Stimulated activated CD8-positive, alpha-beta memory T cell treated with anti-CD3 and anti-CD28 coated beads, Interleukin-15, amount 100 ng/mL, for 24 hours (primary cell): ENCODE measurements at places on chromosomes 2 and 18.

DNA sequence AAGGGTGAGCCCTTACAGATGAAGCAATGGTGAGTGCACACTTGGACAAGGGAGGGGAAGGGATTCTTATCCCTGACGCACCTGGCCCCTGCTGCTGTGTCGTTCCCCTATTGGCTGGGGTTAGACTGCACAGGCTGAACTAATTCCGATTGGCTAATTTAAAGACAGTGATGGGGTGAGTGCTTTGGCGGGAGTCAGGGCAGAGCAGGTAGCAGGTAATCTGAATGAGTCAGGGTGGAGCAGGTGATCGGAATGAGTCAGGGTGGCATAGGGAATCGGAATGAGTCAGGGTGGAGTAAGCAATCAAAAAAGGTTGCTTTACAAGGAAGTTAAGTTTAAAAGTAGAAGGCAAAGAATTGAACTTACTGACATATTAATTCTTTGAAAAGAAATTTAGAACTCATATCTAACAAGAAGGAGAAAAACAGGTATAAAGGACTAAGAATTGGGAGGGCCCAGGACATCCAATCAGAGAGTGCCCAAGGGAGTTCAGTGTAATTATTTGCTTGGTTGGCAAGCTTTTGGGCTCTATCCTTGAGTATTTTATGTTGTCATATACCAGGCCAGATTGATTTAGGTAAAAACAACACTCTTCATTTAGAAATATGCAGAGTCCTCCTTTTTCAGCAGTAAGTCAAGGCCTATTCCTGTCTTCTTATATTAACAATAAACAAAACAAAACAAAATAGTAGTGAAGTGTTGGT, 52.3 kb upstream of the RALBP1 start:
- no peak for DNase-seq

DNA sequence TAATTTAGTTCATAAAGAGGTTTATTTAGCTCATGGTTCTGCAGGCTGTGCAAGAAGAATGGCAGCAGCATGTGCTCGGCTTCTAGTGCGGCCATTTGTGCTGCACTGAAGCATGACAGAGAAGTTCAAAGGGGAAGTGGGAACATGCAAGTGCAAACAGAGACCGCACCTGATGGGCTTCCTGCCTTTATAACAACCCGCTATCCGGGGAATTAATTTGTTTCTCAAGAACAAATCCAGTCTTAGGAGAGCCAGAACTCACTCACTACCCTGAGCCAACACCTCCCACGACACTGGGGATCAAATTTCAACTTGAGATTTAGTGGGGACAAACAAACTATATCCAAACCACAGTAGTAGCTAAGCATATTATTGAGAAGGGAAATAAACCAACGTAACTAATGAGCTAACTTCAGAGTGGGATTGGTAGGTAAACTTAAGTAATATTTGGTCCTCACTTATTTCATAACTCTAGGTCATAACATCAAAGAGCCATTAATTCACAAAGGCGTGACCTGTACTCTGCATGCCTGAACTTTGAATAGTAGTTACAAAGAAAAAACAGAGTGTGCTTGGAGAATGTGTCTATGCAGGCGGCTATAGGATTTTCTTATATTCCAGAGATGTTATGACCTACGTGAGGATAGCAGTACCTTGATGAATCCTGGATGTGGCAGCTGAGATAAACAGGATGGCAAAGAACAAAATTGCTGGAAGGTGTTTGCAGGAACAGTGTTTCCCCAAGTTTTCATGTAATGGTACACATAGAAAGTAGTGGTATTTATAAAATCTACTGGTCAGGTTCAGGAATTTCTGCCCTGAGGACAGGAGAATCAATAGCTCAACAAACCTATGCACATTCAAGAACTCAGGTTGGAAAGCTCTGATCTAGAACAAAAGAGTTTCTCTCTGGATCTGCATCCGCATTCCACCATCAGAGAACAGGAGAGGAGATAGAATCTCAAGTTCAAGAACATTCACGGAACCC, 845.9 kb upstream of the ID2 start:
- no peak for DNase-seq

GRCh38 chr2:187115627-187116026, 266.7 kb upstream of the ZSWIM2 start:
- DNase-seq: no peak

DNA sequence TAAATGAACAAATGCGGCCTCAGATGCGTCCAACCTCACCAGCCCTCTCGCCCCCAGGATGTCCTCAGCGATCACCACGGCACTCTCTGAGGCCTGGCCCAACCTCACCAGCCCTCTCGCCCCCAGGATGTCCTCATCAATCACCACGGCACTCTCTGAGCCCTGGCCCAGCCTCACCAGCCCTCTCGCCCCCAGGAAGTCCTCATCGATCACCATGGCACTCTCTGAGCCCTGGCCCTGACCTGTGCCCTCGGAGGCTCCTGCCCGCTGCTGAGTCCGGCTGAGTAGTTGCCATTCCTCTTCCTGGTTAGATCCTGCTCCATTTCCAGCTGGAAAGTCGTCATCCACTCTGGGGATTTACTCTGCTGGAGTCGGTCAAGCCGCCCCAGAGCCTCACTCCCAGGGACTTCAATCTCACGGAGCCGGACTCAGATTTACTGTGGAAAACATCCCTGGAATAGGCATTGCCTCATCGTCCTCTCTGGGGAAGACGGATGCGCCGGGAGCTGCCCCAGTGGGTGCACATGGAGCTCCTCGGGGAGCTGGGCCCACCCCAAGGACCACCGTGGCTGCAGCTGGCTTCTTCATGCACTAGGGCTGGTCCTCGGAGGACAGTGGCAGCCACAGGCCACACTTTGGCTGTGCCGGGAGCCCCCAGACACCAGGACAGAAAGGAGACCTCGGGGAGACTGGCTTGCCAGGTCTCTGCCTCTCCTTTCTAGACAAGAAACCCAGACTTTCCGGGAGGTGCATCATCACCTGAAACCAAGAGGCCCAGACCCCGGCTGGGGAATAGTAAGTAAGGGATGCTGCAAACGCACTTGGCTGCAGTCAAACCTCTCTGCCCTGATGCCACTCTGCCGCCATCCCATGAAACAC, 230.6 kb downstream of the EIPR1 start:
- DNase-seq: no peak

DNA sequence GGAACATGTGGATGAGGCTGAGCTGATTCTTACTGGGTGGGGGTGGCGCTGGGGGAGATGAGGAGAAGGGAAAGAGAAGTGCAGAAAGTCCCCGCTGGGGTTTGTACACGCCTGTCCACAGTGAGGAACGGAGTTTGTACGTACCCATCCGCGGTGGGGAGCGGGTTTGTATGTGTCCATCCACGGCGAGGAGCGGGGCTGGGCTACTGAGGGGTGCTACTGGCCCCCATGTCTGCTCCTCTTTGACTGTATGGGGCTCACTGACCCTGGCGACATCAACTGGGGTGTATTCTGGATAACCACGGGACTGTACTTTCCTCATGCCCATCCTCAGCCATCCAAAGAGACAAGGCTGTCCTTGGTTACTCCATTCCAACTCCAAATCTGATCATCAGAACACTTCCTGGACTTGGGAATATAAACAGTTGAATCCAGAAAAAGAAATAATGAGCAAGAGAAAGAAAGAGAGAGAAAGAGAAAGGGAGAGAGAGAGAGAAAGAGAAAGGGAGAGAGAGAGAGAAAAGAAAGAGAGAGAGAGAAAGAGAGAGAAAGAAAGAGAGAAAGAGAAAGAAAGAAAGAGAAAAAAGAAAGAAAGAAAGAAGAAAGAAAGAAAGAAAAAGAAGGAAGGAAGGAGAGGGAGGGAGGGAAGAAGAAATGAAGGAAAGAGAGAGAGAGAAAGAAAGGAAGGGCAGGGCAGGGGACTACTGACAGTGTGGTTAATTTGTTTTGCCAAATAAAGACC, 21.0 kb downstream of the MAL start:
- no peak for DNase-seq

GRCh38 chr2:110725859-110726258, 6.5 kb upstream of the ACOXL start:
- no peak for DNase-seq

DNA sequence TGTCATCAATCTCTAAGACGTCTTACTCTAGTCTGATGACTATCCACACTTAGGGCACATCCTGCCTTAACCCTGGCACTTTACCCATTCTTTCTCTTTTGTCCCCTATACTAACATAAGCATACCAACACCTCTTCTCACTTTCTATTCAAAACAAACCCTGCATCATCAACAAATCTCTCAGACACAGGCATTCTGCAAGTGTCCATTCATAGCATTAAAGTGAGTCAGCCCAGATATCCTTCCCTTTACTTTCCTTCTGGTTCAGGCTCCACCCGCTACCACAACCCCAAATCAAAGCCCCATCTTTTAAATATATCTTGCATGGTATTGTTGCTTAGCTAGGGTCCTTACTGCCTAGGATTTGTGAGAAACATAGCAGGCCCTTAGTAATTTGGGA, 3.8 kb downstream of the GRB14 start:
- DNase-seq: no peak

DNA sequence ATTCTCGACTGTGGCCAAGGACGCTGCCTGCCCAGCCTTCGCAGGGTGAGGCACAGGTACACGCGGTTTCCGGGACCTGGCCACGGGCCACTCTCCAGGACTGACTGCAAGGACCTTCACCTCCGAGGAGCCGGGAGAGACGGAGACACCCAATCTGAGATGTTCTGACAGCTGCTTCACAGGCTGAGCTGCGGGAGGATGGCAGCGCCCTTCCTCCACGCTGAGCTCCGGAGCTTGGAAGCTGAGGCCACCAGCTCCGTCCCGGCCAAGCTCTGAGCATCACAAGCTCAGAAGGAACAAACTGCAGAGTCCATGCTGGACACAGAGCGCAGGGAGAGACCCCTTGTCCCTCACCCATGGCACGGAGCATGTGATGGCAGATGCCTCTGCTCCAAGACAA, 71.1 kb upstream of the CTDP1 start:
- DNase-seq: no peak

GRCh38 chr2:43388371-43388770, 162.0 kb upstream of the ZFP36L2 start:
- no peak for DNase-seq

DNA sequence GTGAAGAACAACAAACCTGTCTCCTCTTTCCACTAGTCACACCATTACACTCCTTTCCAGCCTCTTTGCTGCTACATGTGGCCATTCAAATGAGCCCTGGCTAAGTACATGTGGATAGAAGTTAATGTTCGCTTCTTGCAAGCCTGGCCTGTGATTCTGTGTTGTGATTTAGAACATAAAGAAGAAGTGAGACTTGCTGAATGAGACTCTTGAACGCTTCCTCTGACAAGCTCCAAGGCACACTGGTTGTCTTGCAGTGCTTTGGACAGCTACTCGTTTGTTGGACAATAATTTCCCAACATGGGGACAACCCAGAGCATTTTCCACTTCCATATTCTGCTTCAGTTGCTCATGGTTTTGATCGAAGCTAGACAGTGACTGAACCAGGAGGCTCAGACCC, 57.3 kb downstream of the CCDC74A start:
- no peak for DNase-seq

GRCh38 chr18:49185623-49186022, 234.9 kb upstream of the SMAD7 start:
- no peak for DNase-seq

- no peak for DNase-seq
These were observed 887 bp upstream of the ZNF396 start for GRCh38 chr18:35377875-35378573.

DNA sequence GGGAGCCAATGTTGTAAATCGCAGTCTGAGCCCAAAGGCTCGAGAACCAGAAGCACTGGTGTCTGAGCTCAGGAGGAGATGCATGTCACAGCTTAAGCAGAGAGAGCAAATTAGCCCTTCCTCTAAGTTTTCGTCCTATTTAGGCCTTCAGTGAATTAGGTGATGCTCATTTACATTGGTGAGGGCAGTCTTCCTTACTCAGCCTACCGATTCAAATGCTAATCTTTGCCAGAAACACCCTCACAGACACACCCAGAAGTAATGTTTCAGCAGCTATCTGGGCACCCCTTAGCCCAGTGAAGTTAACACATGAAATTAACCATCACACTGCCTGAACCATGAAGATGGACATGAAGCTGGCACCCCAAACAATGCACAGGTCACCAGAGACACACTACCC, 385.1 kb downstream of the STK39 start:
- no peak for DNase-seq
